ENCODE measurements at places on chromosomes 12 and 14.

DNA sequence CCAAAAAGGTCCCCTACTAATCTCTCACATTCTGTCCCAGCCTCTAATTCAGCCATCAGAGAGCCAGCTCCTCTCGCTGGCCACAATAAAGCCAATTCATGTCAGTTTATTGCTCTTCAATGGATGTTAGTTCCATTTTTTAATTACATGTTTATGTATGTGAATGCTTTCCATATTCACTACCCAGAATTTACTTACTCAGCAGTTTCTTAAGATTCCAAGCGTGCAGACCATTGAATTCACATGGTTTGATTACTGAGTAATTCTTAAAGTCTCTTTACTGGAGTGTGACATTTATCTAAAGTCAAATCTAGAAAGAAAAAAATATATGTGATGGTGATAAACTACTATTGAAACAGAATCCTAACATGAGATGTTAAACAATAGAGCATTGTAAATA is 102.2 kb downstream of the LLPH start:
- DNase-seq, result no peak

DNA sequence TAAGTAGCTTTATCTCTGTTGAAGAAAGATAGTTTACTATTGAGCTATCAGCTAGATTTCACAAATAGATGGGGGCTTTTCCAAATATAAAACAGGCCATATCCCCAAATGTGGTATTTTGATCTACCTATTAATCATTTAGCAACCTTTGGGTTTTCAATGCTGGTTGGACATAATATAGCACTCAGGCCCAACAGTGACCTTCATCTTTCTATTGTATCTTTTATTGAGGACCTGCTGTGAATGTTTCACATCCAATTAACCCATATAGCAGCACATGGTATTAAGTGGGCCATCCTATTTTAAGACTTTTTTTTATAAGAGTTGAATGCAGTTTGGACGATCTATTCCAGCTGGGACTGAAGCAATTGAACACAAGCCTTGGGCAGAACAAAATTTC is 10.0 kb upstream of the NR1H4 start:
- no peak for DNase-seq

DNA sequence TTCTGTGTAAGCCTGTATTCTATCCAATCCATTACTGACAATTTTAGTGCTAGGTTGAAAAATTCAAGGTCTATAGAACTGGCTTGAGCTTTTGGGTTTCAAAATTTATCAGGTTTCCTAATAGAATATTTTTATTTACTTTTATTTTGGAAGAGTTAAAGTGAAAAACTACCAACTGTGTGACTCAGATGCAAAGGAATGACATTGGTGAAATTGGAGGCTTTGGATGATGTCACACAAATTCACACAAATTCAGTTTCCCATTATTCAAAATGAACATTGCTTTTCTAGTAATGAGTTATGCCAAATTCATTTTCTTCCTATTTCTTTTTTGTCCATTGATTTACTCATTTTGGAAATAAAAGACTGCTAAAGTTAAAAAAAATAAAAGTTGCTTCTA is 186.9 kb downstream of the ALX1 start:
- peak; percentile 16 for DNase-seq

GRCh38 chr12:132278401-132279183 is 50.8 kb downstream of the GALNT9 start:
- DNase-seq, result no peak

- DNase-seq, result no peak
These were observed 19.1 kb downstream of the SETD3 start for GRCh38 chr14:99461411-99462085.

DNA sequence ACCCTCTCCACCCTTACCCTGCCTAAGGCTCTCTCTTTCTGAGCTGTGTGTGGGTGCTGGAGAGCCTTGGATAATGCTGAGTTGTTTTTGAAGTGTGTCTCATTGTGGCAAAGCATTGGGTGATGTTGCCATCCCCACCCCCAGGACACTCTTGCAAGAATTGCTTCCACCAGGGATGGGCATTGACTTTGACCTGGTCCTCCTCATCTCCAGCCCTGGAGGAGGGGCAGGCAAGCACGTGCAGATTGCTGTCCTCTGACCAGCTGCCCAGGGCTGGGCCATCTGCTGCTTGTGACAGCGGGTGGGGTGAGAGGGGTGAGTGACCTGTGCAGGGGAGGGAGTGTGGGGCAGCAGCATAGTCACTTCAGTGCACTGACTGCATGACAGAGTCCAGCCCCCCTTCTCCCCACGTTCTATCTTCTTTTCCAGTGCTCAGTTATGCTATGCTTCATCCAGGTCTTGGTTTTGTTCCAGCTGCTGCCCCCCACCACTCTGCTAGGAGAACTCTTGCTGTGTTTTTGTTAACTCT is 26.2 kb downstream of the SUSD6 start:
- DNase-seq, result no peak

GRCh38 chr14:82080370-82080769 is 546.7 kb upstream of the SEL1L start:
- DNase-seq, result no peak

- peak; percentile 73 for DNase-seq
These were observed 1069.1 kb downstream of the SLC6A15 start for GRCh38 chr12:83843541-83843940.

GRCh38 chr14:104986487-104987164 is 1.0 kb downstream of the CLBA1 start:
- DNase-seq, result no peak

GRCh38 chr12:6829536-6830220 is 1.5 kb downstream of the P3H3 start:
- DNase-seq, result no peak

- DNase-seq, result no peak
These were observed 8.7 kb upstream of the TBPL2 start for GRCh38 chr14:55449116-55449515.

DNA sequence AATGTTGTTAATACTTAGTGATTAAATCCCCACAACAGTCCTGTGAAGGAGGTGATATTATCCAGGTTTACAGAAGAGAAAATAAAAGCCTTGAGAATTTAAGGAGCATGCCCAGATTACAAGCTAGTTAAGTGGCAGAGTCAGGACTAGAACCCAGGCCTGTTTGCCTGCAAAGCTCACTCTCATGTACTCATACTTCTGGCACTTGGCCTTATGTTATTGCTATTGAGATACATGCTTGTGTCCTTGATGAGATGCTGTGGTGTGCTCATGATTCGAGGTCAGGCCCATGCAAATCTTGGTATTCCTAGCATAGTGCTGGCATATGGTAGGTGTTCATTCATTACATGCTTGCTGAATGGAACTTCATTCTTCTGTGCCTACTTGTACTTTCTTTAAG is 7.6 kb upstream of the EID3 start:
- DNase-seq, result no peak

DNA sequence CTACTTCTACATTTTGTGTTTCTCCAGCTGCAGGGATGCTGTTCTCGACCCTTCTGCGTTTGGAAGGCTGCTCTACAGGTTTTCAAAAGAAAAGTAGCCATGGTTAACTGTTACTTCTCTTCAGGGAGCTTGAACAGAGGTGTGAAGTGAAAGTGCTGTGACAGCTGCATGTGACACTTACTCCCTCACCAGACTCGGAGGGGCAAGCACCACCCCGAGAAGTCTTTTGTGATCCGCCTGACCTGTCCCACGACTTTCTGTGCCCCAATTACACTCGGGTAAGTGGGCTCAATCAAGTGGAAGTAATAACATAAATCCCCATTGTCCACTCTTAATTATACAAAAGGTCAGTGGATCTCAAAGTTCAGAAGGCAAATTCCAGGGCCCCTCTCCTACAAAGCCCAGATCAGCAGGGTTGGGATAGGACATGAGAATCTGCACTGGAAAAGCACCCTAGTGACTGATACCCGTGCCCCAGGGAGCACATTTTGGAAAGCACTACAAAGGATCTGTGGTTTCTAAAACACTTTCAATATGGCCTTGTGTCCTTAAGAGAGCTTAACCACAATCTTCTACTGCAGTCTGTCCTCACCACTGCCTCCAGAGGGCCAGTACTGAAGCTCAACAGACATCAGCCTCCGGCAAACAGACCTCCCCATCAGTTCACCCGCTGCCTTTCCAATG is 11.5 kb downstream of the FICD start:
- DNase-seq, result peak; percentile 57

GRCh38 chr12:126212824-126213223 is 1147.6 kb downstream of the AACS start:
- no peak for DNase-seq

DNA sequence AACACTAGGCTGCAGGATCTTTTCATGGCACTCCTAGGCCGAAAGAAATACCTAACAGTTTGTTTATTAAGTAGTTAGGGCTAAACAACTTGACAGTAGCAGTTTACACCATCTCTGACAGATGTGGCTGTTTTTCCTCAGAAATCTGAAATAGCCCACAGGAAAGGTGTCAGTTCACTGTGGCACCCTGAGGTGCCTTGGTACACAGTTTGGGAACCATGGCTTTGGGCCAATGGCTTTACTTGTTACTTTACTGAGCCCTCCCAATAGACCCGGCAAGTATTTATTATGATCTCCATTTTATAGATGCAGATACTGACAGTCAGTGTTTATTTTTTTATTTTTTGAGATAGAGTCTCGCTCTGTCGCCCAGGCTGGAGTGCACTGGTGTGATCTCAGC is 69.3 kb downstream of the RBM19 start:
- no peak for DNase-seq

DNA sequence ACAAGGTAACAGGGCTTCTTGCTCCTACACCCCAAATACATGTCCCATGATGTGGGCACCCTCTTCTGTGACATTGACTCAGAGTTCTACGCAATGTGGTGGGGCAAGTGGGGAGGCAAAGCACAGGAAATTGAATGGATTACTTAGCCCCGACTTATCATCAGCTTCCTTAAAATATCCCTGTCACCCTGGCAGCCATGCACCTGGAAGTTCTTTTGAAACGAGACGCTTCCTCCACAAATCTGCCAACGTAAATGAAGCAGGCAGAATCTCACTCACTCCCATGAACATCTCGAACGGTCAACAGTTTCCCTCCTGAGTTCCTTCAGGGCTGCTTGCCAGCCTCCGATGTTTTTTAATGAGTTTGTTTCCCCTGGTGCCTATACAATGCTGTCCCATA is 33.5 kb downstream of the RNFT2 start:
- no peak for DNase-seq

GRCh38 chr14:80425686-80426085 is 214.4 kb upstream of the DIO2 start:
- peak; percentile 92 for DNase-seq

GRCh38 chr12:67085699-67086098 is 183.5 kb upstream of the CAND1 start:
- no peak for DNase-seq

- peak; percentile 59 for DNase-seq
These were observed 16.8 kb upstream of the LEMD3 start for GRCh38 chr12:65152596-65152995.

- DNase-seq, result no peak
These were observed at the start of gene NOVA1 for GRCh38 chr14:26597589-26598080. Gene NOVA1, minus strand, starts transcription at chr14:26598033. Its CDS starts 597 bp downstream, at chr14:26597436.

DNA sequence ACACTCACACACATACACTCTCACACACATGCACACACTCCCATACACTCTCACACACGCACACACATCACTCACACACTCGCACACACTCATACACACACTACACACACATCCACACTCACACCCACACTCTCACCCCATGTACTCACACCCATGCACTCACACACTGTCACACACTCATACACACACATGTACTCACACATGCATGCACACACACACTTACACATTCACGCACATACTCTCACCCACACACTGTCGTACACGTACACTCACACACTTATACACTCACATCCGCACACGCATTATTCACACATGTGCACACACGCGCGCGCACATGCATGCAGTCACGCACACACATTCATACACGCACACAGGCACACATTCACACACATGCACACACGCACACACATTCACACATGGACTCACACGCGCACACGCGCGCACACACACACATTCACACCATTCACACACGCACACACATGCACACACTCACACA is 3.9 kb upstream of the GPR162 start:
- DNase-seq, result no peak

GRCh38 chr14:100665511-100666032 is 61.1 kb upstream of the DLK1 start:
- no peak for DNase-seq

DNA sequence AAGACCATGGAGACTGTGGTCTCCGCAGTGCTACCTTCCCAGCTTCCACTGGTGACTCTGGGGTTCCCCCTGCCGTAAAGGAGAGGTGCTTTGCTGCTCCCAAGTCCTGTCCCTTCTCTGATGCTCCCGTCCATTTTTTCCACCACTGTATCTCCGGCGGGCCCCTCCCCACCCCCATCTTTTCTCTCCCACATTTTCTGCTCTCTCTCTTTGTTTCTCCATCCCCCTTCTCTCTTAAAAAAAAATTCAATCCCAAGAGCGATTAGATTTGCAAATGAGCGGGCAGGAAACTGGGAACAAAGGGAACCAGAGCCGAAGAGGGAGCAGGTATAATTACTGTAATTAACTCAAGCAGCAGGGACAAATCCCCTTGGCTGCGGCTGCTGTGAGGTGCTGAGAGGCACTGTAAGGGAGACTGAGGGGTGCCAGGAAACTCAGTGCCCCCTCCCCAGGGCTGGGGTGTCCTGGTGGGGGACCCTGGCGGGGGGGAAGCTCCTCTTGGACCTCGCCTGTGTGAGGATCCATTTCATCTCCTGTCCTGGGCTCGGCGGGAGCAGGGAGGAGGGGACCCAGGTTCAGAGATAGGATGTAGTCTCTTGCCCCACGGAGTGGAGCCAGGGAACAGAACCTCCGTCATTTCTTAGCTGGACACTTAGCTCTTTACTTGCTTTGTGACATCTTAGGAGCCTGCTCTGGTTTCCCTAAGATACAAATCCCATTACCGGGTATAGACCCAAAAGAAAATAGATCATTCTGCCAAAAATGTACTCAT is 140.4 kb upstream of the NRXN3 start:
- DNase-seq, result peak; percentile 1

DNA sequence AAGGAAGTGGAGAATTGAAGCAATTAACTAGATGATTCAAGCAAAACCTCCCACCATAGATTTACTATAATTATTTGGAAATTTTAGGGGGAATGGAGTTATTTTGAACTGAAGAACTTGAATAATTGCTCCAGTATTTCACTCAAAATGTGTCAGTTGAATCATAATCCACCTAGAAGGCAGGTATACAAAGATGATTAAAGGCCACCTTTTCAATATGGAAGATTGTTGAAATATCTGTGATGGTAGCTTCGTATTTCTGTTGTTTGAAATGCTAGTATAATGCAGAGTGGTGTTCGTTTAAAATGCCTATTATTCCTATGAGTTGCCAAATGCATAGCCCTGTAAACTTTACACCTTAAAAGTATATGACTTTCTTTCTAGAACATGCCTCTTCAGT is 3.1 kb downstream of the HMGA2 start:
- no peak for DNase-seq

GRCh38 chr14:63180011-63180410 is 24.2 kb upstream of the RHOJ start:
- DNase-seq, result peak; percentile 39

DNA sequence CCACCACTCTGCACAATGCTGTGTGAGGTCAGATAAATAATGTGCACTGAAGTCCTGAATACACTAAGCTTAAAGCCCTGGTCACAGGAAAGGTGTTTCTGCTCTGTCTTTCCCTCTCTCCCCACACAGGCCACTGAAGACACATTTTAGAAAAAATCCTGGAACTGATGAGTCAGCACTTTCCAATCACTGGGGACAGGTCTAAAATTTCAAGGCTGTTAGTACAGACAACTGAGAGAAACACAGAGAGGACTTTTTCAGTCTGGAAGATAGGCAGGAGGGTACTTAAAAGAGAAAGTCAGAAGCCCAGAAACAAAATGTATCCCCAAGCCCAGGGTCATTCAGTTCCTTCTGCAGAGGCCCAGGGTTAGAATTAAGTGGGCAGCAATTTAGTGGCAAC is 333.9 kb upstream of the CCDC196 start:
- DNase-seq, result no peak

- no peak for DNase-seq
These were observed 121.0 kb downstream of the FBXL14 start for GRCh38 chr12:1473418-1473817.
